ENCODE measurements at places on chromosomes 6 and 20.

DNA sequence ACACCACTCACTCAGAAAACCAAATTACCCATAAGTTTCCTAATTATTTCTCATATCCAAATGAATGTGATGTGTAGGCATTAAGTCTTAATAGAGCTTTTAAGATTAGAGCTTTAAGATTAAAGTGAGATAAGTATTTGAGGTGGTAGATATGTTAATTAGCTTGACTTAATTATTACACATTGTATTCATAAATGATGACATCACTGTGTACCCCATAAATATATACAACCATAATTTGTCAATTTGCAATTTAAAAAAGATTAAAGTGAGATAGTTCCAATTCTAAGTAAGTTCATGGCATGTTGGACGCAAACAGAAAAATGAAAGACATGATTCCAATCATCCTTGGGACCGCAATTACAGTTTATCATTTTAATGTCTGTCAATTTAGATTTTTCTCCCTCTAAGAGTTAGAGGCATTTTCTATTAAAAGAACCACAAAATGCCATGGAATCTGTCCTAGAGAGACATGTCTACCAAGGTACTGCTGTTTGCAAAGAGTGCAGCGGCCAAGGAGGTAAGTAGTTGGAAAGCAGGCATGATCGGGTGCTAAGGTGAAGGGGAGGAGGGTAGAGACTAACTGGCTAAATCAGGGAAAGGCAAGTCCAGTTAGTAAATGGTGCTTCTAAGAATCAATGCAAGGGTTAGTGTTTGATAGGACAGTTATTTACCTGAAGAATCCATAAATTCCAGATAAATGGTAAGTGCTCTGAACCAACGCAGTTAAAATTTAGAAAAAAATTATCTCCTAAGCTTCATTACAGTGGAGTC lies 65.7 kb downstream of the CHD6 start:
- DNase-seq: no peak

DNA sequence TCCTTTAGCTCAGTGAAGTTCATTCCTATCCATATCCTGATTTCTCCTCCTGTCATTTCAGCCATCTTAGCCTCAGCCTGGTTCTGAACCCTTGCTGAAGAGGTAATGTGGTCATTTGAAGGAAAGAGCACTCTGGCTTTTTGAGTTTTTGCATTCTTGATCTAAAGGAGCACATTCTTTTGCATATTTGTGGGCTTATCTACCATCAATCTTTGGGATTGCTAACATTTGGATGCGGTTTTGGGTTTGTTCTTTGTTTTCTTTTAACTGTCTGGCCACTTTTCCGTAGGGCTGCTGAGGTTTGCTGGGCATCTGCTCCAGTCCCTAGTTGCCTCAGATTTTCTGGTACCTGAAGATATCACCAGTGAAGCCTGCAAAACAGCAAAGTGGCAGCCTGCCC lies 238.3 kb downstream of the EPM2A start:
- DNase-seq: no peak

GRCh38 chr20:36269507-36269906 lies 33.2 kb downstream of the AAR2 start:
- no peak for DNase-seq

DNA sequence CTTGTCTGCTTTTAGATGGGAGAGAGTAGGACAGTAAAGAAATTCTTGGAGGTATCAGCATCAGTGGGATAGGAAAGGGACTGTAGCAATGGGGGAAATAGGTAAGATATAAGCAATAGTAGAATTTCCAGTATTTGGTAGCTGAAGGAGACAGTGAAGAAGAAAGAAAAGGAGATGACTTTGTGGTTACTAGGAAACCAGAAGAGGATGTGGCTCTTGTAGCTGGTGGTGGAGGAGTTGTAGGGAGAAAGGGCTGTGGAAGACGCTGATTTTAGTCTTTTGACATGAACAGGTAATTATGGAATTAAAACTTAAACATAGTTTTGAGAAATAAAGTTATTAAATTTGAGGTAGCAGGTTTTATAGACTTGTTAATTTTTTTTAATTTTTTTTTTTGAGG lies 26.1 kb downstream of the SH3BGRL2 start:
- no peak for DNase-seq

GRCh38 chr6:15674690-15675386 lies 12.0 kb upstream of the DTNBP1 start:
- no peak for DNase-seq

DNA sequence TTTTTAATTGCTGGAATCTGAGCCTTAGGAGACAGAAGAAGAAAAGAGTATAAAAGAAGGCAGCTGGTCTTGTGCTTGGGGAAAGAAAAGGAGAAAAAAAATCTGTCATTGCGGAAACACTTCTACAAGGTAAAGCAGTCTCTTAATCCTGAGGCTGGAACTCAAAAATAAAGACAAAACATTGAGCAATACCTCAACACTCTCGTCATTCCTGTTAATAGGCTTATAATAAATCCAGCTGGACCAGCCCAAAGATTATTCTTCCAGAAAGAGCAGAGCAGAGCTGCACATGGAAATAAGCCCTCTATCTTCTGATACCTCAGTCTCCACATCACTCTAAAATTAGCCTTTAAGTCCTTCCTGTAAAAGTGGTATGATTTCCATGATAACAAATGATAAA lies 62.0 kb upstream of the HIVEP1 start:
- no peak for DNase-seq

All from frontal cortex (tissue), 4 donors.